ENCODE measurements at places on chromosomes 11 and 22. TPM values are rescaled to one million over a fixed set of nuclear protein-coding genes. Genes with fewer than 3 reads are reported as not detected.

- DNase-seq = peak; percentile 81
Measured at GRCh38 chr11:134664447-134665187, 252.6 kb upstream of the B3GAT1 start.

The SEC14L3 gene
- total RNA-seq = not detected

- DNase-seq = no peak
Measured at GRCh38 chr11:79864882-79865281, 424.1 kb upstream of the TENM4 start.

DNA sequence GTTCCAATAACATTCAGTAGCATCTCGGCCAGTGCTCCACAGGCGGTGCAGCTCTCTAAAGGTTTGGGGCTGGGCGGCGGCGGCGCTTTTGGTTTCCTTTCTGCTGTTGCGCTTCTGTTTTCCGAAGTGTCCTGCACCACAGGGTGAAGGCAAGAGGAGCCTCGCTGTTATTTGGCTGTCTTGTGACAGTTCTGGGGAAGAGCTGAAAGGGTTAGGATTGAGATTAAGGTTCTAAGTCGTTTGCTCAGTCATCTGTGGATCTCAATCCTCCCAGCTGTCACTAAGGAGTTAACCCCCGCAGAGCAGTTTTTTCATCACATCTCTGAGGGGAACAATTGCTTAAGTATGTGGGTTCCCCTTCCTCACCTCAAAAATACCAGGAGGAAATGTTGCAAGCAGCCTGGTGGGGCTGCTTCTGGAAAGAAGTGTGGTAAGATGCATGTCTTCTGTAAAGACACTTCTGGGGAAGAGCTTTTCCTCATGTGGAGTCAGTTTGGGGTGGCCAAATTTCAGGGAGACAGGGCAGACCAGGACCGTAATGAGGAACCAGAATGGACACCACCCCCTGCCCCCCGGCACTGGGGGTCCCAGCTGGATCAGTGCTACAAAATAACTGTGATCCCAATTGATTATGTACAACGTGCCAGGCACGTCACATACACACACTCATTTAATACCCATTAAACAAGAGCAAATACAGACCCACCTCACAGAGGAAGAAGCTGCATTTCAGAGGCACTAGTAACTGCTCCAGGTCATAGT lies 14.2 kb downstream of the TMEM121B start:
- no peak for DNase-seq

DNA sequence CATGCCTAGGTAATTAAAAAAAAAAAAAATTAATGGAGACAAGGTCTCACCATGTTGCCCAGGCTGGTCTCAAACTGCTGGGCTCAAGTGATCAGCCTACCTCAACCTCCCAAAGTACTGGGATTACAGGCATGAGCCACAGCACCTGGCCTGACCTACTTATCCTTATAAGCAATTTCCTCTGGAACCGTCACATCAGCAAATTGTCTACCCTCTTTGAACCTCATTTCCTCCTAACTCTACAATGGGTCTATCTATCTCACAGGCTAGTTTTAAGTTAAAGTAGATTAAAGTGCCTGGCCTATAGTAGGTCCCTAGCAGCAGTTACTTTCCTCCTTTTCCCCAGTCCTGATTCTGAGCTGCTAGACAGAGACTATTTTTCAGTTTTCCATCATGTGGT lies 43.5 kb downstream of the THAP12 start:
- DNase-seq = no peak

- DNase-seq = no peak
Measured at GRCh38 chr11:115349335-115350017, 154.7 kb downstream of the CADM1 start.

The CRACR2B gene
- 6.8 TPM for total RNA-seq

The C11orf42 gene
- not detected for total RNA-seq

- DNase-seq = no peak
Measured at GRCh38 chr11:57513452-57513795, 2.1 kb downstream of the SLC43A1 start.
